Anterior cingulate cortex (tissue), 58 donors: ENCODE measurements at places on chromosomes 11 and 22.

GRCh38 chr22:46672731-46673130, 52.5 kb downstream of the GRAMD4 start:
- DNase-seq = no peak

DNA sequence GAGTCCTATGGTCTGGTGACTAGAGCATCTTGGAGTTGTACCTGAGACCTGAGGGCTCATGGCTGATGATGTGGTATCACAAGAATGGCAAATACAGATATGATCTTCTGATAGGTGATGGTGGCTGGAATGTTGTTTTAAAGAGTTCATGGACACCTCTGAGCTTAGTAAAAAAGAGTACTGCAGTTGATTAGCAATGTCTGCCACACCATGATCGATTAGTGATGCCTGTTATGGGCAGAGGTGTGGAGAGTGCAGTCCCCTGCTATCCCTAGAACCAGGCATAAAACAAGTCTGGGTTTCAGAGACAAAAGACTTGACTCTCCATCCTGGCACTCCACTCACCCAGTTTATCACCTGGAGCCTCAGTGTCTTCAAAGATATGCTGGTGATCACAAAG, 1.4 kb upstream of the BATF2 start:
- DNase-seq = no peak

GRCh38 chr11:108167624-108168023, 46.3 kb downstream of the ACAT1 start:
- no peak for DNase-seq

GRCh38 chr11:3347127-3347526, 31.8 kb downstream of the ZNF195 start:
- DNase-seq = no peak

- DNase-seq = no peak
Observed at GRCh38 chr11:21838427-21838826, 354.5 kb upstream of the ANO5 start.

DNA sequence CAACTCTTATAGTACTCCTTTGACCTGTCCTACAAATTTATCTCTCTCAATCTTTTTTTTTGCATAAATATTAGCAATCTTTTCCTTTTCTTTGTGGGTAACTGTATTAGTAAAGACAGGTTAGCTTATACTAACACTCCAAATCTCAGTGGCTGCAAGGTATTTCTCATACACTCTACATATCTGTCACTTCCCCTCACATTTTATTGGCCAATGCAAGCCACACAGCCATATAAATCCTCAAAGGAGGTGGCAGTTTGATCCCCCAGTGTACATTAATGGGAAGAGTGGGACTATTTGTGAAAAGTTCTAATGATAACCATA, 42.6 kb upstream of the EED start:
- no peak for DNase-seq

DNA sequence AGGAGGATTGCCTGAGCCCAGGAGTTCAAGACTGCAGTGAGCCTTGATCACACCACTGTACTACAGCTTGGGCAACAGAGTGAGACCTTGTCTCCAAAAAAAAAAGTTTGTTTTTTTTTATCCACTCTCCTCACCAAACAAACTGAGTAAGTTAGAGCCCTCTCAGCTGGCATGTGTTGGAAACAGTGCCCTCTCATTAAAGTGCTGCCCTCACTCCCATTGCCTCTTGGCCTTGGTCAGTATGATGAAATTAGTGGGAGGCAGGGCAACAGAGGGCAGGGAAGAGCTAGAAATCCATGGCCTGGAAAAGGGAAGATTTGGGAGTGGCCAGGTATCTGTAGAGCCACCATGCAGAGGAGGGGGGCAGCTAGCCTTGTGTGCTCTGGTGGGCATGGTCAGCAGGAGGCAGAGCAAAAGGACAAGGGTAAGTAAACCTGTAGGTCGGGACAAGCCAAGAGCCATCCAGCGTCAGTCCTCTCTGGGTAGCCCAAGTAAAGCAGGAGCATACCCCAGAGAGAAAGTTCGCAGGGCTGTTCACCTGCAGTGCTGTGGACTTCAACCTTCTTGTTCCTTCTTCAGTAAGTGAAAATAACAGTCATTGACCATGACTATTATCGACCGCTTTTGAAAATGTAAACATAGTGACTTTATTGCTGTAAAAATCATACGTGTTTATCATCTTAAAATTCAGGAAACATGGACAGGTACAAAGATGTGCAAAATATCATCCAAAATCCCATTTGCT, 28.2 kb downstream of the PIK3IP1 start:
- no peak for DNase-seq

- no peak for DNase-seq
Observed at GRCh38 chr22:20118300-20119020, 1.4 kb upstream of the TRMT2A start.

DNA sequence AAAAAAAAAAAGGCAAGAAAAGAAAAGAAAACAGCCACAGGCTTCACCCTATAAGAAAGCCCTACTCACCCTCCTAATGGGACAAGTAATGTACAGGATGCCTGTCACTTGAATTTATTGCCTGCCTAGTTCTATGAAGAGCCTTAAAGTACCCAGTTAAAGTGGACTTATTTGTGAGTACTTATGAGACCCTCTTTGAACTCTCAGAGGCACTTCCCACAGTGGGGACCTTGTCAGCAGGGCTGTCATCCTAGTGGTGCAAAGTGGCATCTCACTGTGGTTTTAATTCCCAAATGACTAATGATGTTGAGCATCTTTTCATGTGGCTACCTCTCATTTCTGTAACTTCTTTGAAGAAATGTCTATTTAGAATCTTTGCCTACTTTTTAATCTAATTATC, 41.8 kb upstream of the BARX2 start:
- DNase-seq = no peak

DNA sequence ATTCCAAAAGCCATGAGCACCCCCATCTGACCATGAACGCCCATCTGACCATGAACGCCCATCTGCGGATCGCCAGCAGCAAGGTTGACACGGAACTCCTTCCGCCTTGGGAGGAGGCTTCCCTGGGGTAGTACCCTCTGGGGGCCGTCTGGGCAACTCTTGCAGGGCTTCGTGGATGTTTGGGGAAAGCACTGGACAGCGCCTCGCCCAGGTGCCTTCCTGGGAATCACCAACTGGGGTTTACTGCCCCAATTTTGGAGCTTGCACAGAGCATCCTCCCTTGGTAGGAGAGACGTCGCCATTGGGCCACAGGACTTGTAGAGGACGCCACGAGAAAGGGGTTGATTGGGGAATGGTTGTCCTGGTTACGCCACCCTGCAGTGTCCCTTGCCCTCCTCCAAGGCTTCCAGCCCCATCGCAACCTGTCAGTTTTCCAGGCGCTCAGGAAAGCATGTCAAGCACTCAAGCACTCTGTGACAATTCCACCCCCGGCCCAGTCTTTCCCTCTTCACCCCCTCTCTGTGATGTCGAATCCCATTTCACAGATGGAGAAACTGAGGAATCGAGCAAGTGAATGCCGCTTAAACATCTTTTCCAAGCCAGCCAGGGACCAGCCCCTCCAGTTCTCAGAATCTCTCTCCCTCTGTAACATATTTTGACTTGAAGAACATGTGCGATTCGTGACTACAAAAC, 914 bp upstream of the PRDM11 start:
- no peak for DNase-seq

DNA sequence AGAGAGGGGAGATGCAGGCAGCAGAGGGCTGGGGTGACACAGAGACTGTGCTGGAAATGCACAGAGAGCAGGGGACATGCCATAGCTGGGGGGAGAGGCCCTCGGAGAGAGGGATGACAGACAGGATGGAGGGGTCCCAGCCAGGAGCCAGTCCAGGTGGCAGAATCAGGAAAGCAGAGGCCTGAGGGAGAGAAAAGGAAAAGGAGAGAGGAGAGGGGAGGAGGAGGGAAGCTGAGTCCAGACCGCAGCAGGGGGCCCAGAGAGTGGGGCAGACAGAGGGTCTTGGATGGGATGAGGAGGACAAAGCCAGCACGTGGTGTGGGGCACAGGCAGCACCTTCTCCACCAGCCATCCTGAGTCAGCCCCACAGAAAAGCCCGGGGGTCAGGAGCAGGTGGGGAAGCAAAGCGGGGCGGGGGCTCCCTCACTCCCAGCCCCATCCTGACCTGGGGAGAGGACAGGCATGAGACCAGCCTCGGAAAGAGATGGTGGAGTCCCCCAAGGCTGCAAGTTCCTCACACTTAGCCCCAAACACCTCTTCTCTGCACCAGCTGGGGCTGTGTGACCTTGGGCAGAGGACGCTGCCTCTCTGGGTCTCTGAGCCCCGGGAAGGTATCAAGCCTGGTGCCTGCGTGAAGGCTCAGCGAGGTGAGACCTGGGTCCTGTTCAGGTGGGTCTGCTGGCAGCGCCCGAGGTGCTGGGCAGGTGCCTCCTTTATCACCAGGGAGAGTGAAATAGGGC, 48.0 kb downstream of the IGLL1 start:
- no peak for DNase-seq

DNA sequence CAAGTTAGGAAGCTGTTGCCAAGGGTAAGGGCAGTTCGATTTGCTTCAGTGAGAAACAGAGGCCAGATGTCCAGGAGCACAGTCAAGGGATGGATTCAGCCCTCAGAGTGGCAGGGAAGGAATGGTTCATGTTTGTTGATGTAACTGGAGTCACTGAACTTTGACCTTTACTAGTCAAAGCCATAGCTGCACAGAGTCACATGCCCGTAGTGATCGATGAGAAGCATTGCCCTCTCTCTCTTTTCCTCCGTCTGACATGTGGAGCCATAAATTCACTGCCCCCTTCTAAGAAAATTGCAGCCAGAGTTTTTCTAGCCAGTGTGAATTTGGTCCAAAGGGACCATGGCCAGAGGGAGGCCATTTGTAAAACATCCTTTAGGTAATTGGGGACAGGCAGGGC, 124.1 kb upstream of the MTNR1B start:
- DNase-seq = no peak

GRCh38 chr22:43530349-43531201, 118.8 kb downstream of the MPPED1 start:
- DNase-seq = no peak

DNA sequence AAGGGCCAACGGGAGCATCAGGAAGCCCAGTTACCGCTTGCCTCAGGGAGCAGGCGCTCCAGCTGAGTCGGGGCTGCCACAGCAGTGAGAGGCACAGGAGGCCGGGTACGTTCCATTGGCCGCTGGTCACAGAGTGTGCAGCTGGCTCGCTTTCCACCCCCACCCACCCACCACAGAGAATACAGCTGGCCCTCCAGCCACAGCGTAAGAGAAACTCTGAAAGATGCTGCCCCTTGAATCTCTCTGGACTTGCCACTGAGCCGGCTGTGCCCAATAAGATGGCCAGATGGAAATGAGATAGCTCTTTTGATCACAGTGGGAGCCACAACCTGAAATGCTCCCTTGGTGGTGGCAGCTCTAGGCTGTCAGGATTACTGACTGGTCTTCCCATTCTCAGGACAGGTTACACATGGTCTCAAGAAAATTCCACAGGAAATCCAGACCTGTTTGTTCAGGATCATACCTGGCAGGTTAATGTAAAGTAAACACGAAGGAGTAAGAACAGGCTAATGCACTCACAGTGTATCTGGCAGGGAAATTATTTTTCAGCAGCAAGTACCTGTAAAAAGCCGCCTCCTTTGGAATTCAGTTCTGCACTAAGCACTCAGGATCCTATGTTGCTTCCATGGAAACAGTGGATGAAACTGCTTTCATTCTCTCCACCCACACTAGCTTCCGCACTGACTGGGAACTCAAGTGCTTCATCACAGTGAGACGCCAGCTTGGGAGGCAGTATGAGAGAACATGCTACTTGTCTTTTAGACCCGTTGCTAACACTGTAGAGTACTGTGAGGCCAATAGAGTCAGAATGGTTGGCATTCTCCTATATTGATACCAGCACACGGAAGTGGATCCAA, 16.5 kb downstream of the SIAE start:
- DNase-seq = no peak

DNA sequence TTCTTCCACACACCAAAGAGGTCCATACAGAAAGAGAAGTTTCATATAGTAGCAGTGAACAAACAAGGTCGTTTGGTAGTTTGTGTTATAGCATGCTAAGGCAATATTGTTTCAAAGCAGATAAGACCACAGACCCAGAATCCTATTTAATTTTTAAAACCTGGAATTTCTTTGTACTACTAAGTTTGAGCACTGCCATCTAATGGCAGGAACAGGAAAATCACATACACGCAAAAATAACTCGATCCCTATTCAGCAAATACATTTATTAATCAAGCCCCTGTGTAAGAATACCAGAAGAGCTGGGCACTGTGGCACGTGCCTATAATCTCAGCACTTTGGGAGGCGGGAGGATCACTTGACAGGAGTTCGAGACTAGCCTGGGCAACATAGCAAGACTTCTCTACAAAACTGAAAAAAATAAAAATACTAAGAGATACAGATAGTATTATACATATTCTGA, 2.9 kb upstream of the BTBD10 start:
- no peak for DNase-seq

DNA sequence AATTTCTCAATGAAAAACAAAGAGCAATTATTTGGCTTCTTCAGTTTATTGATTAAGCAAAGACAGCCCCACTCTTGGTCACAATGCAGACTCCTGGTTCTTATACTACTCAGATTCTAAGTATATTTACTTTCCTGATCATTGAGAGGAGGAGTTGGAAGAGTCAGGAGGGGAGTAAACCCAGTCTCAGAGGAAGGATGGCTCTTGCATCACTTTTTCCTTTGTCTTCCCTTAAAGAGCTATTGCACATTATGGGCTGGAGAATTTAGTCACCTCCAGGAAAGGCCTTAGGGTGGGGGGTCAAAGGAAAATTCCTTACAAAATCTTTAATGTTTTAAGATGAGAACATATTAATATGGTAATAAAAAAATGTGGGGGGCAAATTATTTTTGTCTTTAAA, 8.1 kb downstream of the SLC17A6 start:
- DNase-seq = no peak

DNA sequence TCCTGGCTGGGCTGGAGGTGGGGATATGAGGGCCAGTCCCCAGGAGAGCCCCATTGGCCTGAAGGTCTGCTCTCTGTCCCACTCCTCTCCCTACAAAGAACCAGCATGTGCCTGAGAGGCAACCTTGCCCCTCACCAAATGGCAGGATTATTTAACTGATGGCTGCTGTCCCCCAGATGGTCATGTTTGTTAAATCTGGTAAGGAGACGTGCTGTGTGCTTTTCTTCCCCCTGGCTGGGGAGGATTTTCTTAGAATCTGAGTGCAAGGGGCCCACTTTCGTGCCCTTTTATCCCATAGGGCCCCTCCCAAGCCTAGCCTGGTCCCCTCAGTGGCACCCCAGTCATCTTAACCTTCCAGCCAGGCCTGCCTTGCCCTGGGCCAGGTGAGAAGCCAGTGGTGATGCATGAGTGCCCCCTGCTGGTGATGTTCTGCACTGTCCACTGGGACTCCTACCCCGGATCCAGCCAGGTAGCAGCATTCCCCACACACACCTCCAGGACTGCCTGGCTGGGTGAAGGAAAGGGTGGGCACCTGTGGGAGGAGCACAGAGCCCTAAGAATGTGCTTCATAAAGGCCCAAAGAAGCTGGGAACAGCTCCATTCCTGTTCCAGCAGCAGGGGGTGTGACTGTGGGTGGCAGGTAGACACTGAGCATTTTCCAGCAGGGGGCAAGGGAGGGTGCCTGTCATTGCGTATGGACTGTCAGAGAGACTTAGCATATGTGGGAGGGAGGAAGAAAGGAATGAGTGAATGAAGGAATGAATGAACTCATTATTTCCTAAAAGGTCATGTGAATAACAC, 28.9 kb downstream of the MFNG start:
- DNase-seq = peak; percentile 32

GRCh38 chr11:62854013-62854824, 14.8 kb upstream of the WDR74 start:
- no peak for DNase-seq
